ENCODE measurements at places on chromosomes 16 and 17.

- peak; percentile 87 for DNase-seq
Measured at GRCh38 chr16:66954097-66954659, 6.9 kb upstream of the CES3 start.

DNA sequence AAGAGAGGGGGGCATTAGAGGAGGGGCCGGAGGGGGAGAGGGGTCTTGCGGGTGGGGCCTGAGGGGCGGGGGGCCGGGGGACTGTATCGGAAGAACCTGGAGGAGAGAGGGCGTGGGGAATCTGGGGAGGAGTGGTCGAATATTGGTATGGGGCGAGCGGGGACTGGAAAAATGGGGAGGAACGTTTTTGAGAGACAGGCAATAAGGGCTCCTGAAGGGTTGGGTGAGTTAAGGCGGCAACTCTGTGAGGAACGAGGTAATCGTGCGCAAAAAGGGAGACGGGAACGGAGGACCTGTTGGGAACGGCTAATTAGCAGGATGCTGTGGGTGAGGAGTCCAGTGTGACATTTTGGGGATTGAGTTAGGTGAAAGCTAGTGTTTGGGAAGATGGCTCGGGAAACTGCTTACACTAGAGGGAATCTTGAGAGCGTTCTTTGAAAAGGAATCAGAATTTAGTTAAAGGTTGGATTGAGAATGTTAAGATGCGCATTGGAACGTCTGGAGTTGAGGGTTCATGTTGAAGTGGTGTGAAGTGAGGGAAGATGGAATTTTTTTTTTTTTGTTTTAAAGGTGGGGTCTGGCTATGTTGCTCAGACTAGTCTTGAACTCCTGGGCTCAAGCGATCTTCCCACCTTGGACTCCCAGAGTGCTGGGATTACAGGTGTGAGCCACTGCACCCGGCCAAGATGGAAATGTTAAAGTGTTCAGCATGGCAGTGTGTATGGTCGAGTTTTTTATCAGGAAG, 662 bp downstream of the WIPF2 start:
- peak; percentile 46 for DNase-seq

DNA sequence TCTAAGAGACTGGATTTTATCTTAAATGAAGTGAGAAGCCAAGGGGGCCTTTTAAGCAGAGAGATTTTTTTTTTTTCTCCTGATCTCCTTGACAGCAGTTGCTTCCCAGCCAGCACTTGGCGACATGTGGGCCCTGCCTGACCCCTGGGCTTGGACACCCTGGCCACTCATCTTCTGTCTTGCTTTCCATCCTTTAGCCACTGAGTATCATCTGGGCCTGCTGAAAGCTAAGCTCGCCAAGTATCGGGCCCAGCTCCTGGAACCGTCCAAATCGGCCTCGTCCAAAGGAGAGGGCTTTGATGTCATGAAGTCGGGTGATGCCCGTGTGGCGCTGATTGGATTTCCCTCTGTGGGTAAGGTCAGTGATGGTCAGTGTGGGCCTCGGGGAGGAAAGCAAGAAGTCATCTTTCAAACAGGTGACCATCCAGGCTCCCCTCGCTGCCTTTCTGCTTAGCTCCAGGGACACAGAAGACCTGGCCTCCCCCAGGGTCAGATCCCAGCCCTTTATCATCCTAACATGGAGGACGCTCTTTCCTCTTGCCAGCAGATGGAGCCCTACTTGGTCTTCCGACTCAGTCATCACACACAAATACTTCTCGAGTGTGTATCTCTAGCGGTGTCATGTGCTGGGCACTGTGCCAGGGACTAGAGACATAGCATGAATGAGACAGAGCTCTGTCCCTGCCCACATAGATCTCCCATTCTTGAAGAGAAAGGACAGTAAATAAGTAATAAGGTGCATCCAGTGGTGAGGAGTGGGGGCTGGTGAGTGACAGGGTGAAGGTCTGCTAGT, 6.1 kb downstream of the DRG2 start:
- DNase-seq: no peak

GRCh38 chr16:18959031-18959505, 24.7 kb upstream of the TMC7 start:
- no peak for DNase-seq

DNA sequence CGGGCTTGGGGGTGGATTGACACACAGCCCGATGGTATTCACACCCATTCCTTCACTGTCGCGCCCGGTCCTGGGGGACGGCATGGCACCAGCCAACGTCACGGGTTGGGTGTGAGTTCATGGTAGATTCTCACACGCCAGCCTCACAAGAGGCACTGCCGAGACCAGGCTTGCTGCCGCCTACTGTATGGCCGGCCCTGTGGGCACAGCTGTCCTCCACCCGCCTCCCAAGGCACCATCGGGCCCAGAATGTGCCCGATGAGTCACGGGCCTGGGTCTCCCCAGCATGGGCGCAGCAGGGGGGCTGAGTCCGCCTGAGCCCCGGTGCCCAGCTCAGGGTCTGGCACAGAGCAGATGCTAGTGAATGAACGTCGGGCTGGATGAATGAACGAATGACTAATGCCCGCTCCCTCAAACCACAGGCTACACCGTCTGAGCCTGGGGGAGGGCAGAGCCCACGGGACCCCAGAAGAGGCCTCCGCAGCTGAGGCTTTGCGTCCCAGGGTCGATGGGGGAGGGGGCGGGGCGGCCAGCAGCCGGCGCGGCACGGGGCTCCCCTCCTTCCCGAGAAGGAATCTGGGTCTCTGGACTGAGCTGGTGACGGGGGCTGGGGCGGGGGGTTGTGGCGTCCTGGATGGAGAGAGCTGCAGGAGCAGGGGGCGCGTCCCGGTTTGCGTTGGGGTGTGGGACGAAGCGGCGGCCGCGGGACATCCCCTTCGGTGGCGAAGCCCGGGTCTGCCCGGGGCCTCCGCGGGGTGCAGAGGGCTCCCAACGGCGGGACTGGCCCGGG, 829 bp downstream of the PITPNM3 start:
- no peak for DNase-seq

DNA sequence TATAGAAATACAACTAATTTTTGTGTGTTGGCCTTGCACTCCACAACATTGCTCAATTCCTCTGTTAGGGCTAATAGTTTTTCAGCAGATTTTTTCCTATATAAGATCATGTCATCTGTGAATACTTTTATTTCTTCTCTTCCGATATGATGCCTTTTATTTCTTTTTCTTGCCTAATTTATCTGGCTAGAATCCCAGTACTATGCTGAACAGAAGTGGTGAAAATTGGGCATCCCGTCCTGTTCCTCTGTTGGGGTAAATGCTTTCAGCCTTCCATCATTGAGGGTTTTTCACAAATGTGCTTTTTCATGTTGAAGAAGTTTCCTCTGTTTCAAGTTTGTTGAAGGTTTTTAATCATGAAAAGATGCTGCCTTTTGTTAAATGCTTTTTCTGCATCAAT, 22.7 kb upstream of the TNFRSF13B start:
- DNase-seq: no peak

DNA sequence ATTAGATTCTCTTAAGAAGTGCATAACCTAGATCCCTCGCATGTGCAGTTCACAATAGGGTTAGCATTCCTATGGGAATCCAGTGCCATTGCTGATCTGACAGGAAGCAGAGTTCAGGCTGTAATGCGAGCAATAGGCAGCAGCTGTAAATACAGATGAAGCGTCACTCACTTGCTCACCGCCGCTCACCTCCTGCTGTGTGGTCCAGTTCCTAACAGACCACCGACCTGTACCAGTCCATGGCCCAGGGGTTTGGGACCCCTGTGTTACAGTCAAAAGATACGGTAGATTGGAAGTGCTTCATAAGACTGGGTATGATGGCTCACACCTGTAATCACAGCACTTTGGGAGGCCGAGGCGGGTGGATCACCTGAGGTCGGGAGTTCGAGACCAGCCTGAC, 2.8 kb downstream of the STAT5A start:
- no peak for DNase-seq

GRCh38 chr17:17191346-17191792, 14.8 kb downstream of the PLD6 start:
- no peak for DNase-seq

GRCh38 chr17:17931159-17931558, 41.0 kb downstream of the TOM1L2 start:
- DNase-seq: no peak

- no peak for DNase-seq
Measured at GRCh38 chr16:6562986-6563385, 769.7 kb upstream of the RBFOX1 start.

DNA sequence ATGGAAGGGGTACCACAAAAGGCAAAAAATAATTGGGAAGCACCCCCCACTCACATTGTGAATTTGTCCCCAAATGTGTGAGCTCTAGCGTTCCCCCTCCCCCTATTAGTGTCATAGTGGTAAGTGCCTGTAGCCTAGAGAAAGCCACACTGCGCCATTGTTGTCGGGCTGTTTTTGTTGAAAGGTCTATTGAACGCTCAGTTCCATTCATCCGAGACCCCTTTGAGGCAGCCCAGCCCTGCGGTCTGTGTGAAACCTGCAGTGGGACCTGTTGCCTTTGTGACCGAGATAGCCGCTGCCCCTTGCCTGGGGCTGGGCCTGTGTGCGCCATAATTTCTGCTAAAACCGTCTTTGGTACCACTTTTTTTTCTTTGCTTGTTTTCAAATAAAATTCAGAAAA, 3.0 kb downstream of the JPT2 start:
- no peak for DNase-seq

DNA sequence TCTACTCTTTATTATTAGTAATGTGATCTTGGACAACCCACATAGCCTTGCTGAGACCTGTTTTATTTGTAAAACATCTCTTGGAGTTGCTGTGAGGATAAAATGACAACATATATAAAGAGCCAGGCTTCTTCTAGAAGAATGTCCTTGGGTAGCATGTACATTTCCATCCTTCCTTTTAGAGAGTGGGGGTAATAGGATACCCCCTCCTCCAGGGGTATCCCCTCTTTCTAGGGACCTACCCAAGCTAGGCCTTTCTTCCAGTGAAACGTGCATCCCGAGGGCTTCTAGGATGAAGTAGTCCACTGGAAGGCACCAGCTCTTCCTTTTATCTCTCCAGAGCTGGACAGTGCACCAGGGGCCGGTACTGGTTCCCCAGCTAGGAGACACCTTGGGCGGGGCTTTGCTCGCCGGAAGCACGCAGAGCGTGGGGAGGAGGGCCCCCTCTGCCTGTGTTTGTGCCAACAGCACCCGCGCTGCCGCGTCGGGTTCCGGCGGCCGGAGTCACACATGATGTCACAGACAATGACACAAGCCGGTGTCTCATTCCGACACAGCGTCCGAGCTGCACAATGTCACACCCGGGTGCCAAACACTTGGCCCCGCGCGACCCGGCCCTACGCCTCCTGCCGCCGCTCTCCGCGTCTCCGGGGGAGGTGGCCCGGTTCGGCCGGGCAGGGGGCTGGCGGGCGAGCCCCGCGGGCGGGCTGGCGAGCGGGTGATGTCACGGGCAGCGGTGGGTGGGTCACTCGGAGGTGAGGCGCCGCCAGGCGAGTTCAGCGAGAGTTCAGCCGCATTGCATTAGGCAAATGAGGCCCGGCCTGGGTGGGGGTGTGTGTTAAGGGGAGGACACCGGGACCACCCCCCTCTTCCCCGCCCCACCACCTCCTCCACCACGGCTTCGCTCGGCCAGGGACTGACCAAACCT, 23.4 kb downstream of the GJD3 start:
- peak; percentile 89 for DNase-seq

DNA sequence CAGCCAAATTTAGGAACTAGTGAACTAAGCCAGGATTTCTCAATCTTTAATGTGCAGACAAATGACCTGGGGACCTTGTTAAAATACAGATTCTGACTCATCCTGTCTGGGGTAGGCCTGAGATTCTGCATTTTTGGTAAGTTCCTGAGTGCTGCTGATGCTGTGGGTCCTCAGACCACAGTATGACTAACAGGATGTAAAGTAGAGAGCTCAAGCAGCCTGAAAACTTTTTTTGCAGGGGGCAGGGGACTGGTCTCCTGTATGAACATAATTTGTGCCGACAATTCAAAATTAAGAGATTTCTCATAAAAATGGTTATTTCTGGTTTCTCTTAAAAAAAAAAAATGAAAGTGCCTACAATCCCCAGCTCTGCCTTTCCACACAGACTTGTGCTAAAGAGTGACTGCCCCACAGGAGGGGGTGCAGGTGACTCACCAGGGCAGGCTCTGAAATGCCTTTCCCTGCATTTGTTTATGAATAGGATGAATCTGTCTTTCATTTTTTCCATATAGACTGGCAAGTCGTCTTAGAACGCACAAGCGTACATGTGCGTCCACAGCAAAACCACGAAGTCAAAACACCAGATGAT, 271.5 kb downstream of the PHKB start:
- peak; percentile 21 for DNase-seq

- no peak for DNase-seq
Measured at GRCh38 chr16:49776734-49777133, 79.2 kb downstream of the ZNF423 start.

GRCh38 chr16:77385481-77385880, 49.4 kb downstream of the ADAMTS18 start:
- DNase-seq: no peak

DNA sequence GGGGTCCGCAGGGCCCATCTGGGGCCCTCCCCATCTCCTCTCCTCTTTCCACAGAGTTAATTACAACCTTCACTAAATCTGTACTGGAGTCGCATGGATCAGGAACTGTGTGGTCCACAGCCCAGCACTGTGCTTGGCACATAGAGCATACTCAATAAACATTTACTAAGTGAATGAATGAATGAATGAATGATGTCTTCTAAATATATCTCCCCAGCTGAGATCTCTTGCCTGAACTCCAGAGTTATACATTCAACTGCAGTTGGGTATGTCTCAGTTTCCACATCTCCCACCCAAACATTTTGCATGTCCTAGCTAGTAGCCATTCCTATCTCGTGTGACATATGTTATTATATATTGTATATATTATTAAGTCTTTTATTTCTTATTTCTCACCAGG, 28.7 kb upstream of the IL21R start:
- no peak for DNase-seq

- DNase-seq: no peak
Measured at GRCh38 chr17:39081851-39082250, 69.6 kb downstream of the PLXDC1 start.

- DNase-seq: no peak
Measured at GRCh38 chr16:23141959-23142740, 7.1 kb downstream of the USP31 start.

DNA sequence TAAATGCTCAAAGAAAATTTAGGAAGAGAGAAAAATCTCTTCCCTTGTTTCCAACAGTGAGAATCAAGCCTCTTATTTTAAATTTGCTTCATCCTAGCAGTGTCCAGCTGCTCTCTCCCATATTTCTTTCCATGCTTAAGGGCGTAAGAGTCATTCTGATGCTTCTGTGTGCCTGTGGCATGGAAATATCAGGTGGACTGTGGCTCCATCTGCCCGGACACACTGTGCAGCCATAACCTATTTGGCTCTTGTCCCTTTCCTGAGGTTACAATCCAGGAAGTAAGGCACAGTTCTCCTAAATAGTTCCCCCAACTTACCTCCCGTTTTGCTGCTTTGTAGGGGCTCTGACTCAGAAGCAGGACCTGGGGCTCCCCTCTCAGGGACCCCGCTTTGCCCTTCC, 6.3 kb upstream of the KRT222 start:
- no peak for DNase-seq

Measured in activated CD4-positive, alpha-beta T cell treated with anti-CD3 and anti-CD28 coated beads, Interleukin-2, amount 10 ng/mL, durations not matched to agents 7 days and 5 days (primary cell).